Stimulated activated CD4-positive, alpha-beta T cell treated with anti-CD3 and anti-CD28 coated beads, TNF-alpha, amount 100 ng/mL, for 1 hour (primary cell): ENCODE measurements at places on chromosomes 12 and 14.

DNA sequence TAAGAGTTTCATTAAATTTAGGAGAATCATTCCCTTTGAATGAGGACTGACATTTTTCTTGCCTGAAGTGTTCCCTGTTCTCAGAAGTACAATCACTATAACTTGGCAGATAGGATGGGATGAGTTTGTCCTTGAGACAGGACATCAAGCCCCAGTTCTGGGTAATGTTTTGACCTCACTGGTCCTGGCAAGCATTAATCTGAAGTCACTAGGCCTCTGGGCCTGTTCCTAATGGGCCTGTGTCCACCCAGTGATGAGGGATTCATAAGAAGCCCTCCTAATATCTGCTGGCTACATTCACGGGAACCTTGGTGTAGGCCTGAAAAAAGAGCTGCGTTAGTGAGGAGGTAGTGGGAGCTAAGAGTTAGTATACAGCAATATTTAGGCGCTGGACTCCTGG, 37.2 kb downstream of the NINJ2 start:
- no peak for DNase-seq

- peak; percentile 49 for DNase-seq
Observed at GRCh38 chr12:4027412-4027811, 154.2 kb upstream of the PARP11 start.

DNA sequence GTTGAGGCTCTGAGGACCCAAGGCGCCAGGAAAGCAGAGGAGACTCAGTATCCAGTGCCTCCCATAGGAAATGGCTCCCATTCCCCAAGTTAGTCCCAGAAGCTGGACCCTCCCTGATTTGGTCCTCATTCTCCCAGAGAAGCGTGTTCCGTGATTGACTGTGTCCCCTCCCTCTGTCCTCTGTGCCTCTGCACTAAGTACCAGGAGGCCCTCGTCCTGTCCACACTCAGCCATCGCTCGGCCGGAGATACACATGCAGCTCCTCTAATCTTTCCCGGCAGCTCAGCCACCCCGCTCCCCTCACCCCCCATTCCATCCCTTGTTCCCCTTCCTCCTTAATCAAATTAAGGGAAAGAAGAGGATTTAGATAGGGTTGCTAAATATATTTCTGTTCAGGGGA, 28.3 kb upstream of the ATP2A2 start:
- no peak for DNase-seq

GRCh38 chr14:104431929-104432541, 147.5 kb upstream of the C14orf180 start:
- no peak for DNase-seq

DNA sequence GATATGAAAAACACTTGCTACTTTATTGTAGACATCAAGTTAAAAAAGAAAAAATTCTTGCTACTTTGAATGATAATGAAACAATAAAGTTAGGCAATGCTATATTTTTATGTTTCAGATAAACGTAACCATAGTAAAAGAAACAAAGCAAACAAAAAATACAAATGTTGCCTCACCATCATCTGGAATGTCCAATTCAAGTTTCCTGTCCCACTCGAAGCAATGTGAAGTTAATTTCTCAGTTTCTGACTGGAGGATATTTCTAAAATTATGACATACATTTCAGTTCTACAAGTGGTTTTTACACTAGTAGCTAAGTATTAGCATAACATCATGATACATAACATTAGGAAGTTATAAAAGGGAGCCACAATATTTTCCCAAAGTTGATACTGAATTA, 20.9 kb downstream of the DLGAP5 start:
- no peak for DNase-seq

DNA sequence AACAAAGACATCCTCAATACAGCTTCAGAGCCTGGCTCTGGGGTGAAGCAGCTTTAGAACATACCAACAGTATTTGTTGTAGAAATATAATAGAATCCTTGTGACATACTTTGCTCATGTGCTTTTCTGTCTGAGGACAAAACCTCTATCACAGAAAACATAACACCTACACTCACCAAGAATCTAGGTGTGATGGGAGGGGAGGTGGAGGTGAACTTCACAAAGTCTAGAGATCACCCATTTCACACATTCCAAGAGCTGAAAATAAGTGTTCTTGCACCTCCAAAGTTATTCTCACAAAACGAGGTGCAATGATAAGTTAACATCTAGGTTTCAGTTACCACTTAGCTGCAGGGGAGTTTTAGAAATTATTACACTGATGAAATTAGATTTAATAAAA, 32.7 kb upstream of the BTG1 start:
- DNase-seq, result no peak

DNA sequence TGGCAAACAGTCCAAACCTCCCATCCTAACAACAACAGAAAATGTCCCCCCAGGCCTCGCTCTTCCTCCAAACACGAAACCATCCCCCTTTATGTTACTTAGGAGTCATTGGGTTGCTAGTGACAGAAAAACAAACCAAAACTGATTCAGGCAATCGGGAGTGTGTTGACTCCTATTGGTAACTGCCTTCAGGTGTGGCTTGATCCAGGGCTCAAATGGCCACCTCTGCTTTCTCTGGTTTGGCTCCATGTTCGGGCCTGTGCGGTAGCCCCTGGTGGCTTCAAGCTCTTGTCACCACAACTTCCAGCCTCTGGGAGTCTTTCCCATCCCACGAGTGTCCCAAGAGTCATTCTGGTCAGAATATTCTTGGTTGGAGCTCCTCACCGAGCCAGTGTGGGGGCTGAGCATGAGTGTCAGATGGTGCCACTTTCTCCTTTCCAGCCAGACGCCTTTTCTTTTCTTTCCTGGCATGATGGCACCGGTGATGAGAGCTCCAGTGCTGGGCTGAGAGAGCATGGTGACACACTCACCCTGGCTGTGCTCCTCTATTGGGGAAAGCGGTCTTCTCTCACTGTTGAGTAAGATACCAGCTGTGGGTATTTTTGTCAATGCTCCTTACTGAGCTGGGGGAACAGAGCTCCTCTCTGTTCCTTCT, 38.6 kb downstream of the NOC4L start:
- DNase-seq, result no peak

DNA sequence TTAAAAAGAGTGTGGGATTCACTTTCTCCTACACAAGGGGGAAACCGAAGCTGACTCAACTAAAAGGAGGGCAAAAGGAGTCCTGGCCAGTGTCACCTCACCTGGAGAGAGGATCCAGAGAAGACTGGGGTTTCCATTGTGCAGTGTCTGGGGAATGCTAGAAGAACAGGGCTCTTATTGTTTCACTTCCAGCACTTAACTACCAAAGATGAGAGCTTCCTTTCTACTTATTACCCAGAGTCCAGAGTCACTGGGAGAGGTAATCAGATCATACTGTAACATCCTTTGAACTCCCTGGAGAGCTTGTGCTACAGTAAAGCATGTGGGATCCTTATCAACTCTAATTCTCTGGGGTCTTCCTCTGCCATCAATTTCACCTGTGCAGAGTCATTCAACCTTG, 148.4 kb upstream of the BCL2L14 start:
- DNase-seq, result no peak

GRCh38 chr14:83994020-83994419, 1535.9 kb upstream of the FLRT2 start:
- DNase-seq, result no peak

DNA sequence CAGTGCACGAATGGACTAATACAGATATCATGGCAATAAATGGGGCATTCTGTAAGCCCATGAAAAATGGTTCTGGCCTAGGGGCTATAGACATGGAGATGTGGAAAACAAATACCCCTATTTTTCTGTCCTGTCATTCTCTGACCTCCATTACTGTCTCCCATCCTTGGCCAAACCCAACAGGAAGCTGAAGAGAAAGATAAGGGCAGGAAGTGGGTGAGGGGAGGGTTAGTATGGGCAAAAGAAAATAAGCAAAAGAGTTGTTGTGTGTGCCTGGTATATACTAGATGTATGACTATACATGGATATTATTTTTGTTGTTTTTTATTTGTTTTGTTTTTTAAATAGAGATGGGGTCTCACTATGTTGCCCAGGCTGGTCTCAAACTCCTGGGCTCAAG, 339.3 kb downstream of the PCNX1 start:
- no peak for DNase-seq

GRCh38 chr14:92986254-92987147, 63.6 kb downstream of the CHGA start:
- DNase-seq, result no peak

DNA sequence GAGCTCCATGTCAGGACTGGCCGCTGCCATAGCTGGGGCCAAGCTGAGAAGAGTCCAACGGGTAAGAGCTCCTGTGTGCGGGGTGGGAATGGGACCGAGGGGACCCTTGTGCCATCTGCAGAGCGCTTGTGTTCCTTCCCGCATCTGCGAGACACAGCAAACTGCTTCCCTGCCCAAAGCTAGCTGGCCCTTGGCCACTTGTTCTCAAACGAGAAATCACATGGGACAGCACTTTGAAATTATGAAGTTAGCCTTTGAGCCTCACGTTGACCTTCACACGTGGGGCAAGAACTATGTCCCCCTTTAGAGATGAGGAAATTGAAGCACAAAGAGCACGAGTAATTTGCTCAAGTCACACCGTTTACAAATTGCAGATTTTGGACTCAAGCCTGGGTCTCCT, 30.8 kb downstream of the DEGS2 start:
- DNase-seq, result no peak

DNA sequence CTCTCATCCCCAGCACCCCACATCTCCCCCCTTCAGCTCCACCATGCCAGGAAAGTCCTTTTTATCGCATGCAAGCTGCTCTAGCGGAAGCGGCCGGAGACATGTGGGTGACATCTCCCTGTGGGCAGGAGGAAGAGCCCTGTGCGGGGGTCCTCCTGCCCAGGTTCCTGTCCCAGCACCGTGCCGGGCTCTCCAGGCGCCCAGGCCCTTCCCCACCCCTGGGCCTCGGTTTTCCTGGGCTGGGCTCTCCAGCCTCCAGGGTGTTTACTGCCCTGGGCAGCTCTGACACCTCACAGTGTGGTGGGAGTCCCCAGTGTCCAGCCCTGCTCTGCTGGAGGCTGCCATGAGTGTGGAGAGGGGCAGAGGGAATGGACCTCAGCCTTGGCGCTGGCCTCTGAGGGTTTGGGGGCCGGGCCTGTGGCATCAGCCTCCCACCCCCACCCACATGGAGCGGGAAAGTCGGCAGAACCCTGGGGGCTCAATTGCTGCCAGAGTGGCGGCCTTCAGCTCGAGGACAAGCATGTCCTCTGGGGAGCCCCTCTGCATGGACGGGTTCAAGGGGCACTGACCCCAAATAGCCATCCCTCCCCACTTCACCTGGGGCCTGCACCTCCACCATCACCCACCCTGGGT, 16.9 kb downstream of the ASPG start:
- DNase-seq, result no peak

GRCh38 chr12:23380419-23381100, 568.9 kb downstream of the SOX5 start:
- no peak for DNase-seq
